HT-29 (cell line): ENCODE measurements at places on chromosomes 7 and 10.

GRCh38 chr7:76300166-76300731, 2.2 kb upstream of the HSPB1 start:
- peak; percentile 85 for DNase-seq

DNA sequence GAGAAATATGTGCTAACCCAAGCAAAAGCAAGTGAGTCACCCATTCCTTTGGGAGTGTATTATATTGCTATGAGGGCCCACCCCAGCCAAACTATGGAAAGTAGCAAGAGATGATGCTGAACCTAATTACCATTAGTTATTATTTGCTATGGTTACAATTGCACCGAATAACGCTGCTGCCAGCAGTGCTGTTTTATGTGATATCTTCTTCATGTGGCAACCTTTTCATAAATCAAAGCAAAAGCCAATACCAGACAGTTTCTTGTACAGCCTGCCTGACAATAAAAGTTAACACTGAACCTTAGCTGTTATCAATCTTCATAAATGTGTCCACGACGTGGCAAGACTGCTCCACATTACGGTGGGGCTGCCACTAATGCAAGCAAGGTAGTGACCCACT, 241.7 kb upstream of the PLXNA4 start:
- DNase-seq = no peak

- DNase-seq = no peak
Measured at GRCh38 chr7:51802718-51803117, 486.1 kb upstream of the COBL start.

DNA sequence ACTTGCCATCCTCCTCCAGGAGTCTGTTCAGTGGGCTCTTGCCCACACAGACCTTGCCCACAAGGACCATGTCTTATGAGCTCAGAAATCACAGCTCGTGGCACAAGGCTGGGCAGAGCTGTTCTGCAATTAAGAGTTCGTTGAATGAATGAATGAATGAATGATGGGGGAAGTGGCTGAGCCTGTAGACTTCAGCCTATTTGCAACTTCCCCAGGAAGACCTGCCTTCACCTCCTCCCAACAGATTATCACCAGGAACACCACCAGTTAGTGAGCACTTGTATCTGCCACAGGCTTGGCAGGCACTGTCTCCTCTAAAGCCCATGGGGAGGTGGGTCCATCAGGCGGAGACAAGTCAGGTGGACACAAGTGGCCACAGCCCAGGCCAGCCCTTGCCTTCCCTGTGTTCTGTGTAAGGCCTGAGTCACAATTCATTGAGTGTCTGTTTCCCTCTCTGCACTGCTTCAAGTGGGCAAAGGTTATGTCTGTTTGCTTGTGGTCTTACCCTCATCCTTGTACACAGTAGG, 1.8 kb upstream of the FGF8 start:
- DNase-seq = peak; percentile 49

DNA sequence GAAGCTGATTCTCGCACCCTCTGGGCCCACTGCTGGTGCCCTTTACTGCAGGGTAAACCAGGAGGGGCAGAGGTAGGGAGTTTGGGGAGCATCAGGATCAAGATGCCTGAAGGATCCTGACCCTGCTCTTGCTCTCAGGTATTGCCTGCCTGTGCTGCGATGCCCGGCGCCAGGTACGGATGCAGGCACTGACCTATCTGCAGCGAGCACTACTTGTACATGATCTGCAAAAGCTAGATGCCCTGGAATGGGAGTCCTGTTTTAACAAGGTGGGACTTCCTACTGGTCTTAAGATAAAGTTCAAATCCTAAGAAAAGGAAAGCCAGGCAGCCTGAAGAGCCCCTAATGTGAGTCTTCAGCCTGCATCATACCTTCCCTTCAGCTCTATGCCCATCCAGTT, 16.1 kb upstream of the NFKB2 start:
- DNase-seq = no peak

DNA sequence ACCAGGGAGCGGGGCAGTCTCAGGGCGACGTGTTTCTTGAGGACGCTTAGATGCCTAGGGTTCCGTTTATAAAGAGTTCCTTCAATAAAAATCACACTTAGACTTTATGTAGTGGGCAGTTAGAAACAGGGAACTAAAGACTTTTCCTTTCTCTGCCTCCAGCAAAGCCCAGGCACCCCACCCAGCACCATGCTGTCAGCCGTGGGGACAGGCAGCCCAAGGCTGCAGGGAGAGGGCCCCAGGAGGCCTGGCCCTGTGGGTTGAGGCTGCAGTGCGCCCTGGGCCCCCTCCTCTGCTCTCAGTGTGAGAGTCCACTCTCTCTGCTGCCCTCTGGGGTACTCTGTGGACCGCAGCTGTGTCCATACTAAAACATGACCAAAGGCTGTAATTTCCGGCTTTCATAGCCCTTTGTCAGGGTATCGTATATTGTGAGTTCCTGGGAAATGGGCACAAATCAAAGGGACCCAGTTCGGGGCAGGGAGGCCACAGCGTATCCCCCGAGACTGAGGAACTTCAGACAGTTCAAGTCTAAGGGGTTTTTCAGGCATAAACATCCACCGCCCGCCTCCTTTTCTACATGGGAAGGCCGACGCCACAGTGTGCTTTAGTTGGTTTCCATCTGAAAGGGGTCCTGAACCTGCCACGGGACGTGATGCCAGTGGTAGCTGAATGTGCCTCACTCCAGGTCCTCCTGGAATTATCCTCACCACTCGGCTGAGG, 59.7 kb downstream of the DNAJB6 start:
- no peak for DNase-seq

DNA sequence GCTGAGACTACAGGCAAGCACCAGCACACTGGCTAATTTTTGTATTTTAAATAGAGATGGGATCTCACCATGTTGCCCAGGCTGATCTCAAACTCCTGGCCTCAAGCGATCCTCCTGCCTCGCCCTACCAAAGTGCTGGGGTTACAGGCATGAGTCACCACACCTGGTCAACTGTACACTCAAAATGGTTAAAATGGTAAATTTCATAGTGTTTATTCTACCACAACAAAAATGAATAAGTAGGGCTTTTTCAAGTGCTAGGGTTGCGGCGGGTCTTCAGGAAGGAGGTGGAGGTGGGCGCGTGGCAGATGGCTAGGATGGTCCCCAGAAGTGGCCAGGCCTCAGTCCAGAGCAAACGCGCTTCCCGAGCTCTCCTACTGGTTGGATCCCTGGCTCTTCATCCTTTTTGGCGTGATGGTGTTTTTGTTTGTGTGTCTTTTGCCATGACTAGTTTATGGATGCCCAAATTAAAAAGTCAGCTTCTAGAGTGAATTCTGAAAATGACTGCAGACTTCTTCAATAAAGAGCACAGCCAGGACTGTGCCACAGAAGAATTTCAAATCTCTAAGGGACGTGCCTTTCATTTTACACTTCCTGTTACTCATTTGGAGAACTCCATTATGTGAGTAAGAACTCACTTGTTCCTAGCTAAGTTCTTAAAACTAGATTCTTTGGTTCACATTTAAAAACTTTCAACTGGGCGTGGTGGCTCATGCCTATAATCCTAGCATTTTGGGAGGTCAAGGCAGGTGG, 73.9 kb downstream of the TMEM130 start:
- no peak for DNase-seq

GRCh38 chr7:141649137-141649864, 52.7 kb downstream of the DENND11 start:
- no peak for DNase-seq

- no peak for DNase-seq
Measured at GRCh38 chr7:118003476-118003875, 130.2 kb upstream of the CTTNBP2 start.

- DNase-seq = no peak
Measured at GRCh38 chr10:72847681-72848080, 45.9 kb upstream of the OIT3 start.

DNA sequence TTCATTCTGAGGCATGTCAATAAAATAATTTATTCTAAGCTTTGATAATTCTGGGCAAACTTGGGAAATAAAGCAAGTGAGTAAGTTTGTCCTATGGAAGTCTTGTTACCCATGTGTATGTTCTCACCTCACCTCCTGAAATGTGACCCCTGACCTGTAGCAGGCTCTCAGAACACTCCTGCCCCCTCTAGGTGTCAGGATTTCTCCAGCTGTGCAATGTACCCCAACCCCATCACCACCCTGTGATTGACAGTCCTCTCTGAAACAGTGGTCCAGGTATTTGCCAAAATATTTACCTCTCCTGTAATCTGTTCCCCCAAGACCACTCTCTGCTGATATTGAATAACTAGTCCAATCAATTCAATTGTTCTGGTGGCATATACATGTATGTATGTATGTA, 122.6 kb upstream of the PTER start:
- no peak for DNase-seq

DNA sequence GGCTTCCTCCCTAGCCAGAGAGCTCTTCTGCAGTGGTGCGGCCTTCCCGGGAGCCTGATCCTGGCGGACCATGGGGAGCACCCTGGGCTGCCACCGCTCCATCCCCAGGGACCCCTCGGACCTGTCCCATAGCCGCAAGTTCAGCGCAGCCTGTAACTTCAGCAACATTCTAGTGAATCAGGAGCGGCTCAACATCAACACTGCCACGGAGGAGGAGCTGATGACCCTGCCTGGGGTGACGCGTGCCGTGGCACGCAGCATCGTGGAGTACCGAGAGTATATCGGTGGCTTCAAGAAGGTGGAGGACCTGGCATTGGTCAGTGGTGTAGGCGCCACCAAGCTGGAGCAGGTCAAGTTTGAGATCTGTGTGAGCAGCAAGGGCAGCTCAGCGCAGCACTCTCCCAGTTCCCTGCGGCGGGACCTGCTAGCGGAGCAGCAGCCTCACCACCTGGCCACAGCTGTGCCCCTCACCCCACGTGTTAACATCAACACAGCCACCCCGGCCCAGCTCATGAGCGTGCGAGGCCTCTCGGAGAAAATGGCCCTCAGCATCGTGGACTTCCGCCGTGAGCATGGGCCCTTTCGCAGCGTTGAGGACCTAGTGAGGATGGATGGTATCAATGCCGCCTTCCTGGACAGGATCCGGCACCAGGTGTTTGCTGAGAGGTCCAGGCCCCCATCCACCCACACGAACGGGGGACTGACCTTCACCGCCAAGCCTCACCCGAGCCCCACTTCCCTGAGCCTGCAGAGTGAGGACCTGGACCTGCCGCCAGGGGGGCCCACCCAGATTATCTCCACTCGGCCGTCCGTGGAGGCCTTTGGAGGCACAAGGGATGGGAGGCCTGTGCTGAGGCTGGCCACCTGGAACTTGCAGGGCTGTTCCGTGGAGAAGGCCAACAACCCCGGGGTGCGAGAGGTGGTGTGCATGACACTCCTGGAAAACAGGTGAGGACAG, 1.5 kb downstream of the EEPD1 start:
- DNase-seq = peak; percentile 41

DNA sequence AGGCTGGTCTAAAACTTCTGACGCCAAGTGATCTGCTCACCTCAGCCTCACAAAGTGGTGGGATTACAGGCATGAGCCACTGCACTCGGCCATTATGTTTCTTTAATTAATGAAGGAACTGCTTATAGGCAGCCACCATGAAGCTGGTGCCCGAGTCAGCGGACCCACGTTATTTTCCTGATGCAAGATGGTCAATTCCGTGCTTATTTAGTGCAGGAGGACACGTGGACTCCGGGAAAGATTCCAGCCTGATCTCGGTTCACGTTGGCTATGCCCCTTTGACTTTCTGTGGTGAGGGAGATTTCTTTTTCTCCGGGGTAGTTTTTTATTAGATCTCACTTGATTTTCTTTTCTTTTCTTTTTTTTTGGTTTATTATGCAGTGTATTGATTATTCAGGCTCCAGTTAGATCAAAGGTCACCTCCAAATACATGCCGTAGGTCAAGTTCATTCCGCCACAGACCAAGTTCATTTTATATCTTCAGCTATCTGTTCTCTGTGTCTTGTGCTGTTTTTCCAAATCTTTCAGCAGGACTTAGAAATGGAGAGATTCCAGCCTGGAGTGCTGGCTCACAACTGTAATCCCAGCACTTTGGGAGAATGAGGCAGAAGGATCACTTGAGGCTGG, 8.3 kb downstream of the CAMK1D start:
- no peak for DNase-seq

DNA sequence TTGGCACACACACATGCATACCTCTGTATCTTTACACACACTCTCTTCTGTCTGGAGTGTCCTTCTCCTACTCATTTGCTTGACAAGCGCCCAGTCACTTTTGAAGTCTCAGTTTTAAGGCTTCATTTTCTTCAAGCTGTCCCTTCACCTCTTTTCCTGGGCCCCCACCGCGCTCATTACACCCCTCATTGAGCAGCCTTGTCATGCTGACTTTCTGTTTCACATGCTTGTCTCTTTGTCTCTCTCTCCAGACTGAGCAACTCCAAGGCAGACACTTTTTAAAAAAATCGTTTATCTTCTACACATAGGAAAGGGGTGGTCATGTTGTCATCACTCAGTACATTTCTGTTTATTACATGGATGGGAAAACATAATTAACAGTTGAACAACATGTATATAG, 225.2 kb upstream of the FZD1 start:
- no peak for DNase-seq

DNA sequence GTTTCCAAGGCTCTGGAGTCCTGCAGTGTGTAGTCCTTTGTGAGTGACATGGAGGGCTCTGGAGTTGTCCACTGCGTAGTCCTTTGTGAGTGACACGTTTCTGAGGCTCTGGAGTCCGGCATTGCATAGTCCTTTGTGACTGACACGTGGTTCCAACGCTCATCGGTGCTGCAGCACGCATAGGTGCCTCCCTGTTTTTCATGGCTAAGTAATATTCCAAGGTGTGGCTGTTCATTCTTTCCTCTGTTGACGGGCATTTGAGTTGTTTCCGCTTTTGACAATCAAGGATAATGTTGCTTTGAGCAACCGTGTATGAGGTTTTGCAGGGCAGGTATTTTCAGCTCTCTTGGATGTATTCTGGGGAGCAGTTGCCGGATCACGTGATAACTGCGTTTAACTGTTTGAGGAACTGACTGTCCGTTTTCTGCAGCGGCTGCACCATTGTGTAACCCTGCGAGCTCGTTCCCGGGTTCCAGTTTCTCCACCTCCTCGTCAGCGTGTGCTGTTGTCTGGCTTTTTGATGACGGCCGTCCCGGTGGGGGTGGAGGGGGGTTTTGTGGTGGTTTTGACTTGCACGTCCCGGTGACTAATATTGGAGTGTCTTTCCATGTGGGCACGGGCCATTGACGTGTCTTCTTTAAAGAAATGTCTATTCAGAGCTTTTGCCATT, 21.1 kb downstream of the FAM20C start:
- DNase-seq = no peak

DNA sequence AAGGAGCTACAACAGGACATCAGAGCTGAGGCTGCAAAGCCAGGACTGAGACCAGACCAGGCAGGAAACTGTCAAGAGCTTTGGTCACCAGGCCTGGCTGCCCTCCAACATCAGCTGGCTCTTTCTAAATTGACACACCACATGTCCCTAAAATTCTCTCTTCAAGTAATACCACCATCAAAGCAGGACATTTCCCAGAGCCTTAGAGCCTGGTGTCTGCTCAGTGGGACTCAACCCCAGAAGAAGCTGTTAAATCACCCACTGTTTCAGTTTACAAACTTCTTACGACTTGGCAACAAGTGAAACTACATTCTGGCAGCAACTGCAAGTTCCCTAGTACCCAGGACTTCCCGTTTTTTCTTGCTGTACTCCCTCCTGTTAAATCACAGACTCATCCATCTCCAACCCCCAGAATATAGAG, 3.8 kb upstream of the IL6 start:
- DNase-seq = no peak
